Activated CD4-positive, alpha-beta T cell treated with anti-CD3 and anti-CD28 coated beads, Interleukin-2, amount 50 U/mL, for 24 hours (primary cell): ENCODE measurements at places on chromosomes 3 and 15.

DNA sequence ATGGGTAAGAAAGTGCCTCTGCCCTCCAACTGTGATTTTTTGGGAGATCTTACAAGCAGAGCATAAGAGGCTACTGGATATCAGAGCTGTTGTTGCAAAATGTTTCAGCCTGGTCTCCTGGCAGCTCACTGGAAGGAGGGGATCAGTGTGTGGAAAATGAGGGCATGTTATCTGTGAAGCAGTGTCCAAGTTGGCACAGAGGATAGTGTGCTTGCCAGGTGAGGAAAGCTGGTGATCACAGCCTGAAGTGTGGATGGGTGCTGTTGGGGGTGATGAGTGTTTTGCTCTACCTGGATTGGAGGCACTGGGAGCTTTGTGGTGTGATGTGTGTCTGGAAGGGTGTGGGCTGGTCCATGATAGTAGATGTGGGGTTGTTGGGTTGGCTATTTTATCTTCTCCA is 69.3 kb downstream of the MCTP2 start:
- no peak for DNase-seq

DNA sequence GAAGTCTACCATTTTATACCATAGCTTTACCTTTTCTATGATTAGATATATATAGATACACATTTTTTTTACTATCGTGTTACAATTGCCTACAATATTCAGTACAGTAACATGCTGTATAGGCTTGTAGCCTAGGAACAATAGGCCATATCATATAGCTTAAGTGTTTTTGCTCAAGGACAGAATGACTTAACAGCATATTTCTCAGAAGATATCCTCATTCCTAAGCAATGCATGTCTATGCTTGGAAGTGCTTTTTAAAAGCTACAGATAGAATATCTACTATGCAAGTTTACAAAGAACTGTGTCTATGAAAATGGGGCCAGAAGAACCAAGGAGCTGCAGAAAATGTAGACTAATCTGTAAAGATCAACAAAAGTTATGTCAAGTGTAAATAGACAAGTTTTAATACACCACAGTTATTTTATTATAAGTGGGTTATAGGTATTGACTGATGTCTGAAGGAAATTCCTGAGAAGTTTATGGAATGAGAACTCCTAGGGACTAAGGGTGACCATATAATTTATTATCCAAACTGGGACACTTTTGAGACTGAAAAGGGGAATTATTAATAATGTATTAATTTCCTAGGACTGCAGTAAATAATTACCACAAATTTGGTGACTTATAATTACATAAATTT is 138.7 kb upstream of the TGFBR2 start:
- no peak for DNase-seq

GRCh38 chr3:22933051-22933840 is 269.9 kb upstream of the UBE2E2 start:
- DNase-seq, result no peak

DNA sequence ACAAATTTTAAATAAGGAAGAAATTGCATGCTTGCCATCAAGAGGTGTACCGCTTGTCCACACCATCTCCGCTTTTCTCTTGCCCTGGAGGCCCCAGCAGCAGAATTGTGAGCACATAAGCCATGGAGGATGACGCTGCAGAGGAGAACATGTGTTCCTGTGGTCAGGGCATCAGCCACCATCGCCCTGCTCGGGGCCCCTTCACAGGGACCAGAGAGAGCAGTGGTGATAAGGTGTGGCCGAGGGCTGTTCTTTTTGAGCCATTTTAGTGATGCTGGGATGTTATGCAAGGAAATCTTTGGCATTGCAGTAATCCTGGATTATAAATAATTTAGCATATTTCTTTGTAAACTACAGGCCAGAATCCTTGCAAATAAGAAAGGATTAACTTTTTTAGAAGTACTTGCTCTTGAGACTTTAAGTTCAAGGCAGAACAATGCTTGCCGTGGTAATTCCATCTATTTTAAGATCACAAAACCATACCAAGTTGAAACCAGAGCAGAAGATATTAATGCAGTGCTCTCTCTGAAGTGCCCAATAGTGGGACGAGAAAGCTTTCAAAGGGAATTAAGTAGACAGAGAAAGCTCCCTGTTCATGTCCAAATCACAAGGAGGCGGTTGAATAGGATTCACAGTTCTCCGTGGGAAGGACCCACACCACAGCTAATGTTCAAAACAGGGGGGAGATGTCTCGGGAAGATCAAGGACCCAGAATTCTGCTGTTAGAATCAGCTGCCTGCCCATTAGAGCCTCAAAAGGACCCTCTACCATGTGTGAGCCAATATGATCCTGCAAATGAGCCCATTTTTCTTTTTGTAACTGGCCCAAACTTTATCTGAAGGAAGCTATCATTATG is 338.5 kb downstream of the RORA start:
- no peak for DNase-seq

DNA sequence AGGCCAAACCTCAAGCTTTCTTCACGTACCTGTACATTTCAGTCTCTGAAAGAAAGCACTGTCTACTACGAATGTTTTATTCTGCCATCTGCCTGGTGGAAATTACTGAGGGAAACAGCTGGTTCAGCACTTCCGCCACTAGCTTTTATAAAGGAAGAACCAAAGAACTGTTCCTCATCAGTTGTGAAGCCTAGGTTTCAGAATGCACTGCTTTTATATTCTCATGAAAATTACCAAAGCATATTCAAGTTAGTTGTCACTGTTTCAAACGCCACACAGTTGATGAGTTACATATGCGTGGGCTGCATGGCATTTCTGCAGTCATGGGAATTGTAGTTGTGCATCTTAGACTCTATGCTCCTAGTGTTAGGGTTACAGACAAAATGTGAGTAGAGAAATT is 21.5 kb upstream of the ZBTB38 start:
- no peak for DNase-seq

DNA sequence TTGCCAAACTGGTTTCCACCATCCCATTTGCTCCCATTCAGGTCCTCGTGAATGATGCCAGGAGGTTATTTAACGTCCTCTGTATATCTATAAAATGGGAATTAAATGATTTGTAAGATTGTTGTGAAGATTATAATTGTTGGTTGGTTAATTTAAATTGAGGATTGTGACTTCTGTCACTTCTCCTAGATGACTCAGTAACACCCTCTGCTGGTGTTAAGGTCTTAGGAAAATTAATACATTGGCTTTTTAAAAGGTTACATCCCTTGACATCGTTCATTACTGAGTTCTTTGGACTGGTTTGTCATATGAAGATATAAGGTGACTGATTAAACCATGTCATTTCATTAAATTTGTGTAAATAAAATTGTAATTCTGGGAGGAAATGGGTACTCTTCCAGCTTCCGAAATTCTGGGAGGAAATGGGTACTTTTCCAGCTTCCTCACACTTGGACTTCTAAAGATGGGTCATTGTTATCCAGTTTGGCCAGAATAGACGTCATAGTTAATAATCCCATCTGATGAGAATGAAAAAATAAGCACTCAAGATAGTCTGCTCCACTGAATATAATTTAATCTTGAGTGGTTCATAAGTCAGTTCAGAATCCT is 33.3 kb upstream of the PAQR5 start:
- no peak for DNase-seq

DNA sequence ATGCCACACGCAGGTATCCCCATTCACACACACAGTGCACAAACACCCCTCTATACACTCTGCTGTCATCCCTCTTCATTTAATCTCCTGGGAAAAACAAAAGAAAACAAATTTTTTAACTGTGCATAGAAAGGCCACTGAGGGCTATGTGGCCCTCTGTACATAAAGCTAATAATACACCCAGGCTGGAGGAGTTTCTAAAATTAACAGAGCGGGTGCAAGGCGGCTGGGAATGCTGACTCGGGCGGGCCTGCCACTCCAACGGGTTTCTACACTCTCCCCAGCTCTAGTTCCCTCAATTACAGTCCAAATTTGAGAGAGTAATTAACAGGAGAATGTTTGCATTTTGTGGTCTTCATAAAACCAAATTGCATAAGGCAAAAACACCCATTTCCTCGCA is 23.1 kb downstream of the HCN4 start:
- no peak for DNase-seq

GRCh38 chr3:192917028-192917403 is 640 bp downstream of the MB21D2 start:
- no peak for DNase-seq

DNA sequence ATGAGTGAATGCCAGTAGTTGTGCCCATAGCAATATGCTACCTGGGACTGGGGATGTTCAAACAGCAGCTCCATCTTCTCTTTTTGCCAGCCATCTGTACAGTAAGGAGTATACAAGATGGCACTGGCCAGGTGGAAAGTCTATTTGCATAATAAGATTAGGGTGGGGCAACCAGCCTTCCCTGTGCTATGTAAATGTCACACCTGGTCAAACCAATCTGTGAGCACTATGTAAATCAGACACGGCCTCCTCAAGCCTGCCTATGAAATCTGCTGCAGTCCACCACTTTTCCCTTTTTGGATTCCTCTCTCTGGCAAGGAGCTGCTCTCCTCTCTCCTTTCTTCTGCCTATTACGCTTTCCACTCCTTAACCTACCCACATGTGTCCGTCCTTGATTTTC is 53.0 kb downstream of the C3orf80 start:
- DNase-seq, result no peak

GRCh38 chr3:183698756-183699155 is 1.2 kb downstream of the YEATS2 start:
- no peak for DNase-seq

- no peak for DNase-seq
Measured at GRCh38 chr15:65095747-65096104, 19.2 kb downstream of the KBTBD13 start.

DNA sequence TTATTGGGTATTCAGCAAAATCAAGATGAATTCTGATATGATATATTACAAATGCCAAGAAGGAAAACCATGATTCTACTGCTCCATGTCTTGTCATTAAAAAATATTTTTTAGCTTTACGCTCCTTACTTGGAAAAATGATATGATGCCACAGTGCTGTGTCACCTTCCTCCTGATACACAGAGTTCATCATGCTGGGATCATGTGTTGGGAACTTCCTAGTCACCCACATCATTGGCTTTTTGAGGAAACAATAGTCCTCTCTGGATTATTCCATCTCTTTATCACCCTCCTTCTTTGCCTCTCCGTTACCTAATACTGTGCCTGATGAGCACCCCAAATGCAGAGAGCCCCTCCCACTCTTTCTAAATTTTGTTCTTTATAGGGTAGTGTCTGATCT is 94.3 kb upstream of the PFN2 start:
- no peak for DNase-seq

DNA sequence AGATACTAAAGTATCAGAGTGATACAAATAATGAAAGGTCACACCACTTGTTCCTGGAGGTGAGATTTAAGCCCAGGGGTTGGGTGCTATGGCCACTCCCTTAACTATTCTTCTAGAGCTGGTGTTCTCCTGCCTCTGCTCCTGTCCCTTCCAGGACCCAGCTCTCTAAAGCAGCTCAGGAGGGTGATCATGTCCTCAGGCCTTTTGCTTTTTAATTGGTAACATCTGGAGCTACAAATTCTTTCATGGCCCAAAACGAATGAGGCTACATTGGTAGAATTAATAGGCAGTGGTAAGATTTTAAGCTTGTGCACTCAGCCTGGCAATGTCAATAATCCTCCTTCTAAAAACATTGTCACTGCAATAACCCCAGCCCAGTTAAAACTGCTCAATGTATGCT is 38.2 kb upstream of the CNOT10 start:
- no peak for DNase-seq
